ENCODE measurements at places on chromosomes 3 and 15.

GRCh38 chr3:122024800-122025199, 2.8 kb upstream of the ILDR1 start:
- no peak for DNase-seq

DNA sequence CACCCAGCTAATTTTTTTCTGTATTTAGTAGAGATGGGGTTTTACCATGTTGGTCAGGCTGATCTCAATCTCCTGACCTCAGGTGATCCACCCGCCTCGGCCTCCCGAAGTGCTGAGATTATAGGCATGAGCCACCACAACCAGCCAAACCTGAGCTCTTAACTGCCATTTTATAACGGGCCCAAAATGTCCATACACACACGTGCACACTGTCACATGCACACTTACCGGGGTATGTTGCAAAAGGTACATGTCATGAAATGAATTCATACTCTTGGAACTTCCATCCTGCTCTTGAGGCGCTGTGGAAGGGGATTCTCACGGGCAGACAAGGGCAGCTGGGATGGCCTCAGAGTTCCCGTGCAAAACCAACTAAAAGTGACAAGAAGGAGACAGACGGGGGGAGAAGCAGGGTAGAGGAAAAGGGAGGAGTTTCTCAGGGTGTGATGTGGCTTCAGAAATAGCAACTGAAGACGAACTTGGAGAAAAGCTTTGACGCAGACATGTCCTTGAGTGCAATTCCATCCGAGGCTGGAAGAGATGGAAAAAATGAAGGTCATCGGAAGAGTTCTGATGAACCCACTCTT, 110.9 kb downstream of the BDH1 start:
- no peak for DNase-seq

DNA sequence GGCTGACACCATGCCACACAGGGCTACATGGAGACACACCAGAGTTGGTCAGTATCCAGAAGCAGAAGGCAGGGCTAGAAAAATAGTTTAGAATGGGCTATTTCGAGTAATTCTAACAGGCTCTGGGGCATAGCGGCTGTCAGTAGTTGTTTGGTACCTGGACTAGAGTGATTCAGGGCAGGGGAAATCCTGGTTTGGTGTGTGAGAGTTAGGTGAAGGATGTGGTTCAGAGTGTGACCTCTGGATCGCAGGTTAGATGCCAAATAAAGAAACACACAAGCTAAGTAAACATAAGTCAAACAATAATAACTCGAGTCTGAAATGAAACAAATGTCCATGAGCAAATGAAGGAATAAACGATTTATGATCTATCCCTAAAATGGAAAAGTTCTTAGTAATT, 31.5 kb downstream of the CNTN3 start:
- no peak for DNase-seq

DNA sequence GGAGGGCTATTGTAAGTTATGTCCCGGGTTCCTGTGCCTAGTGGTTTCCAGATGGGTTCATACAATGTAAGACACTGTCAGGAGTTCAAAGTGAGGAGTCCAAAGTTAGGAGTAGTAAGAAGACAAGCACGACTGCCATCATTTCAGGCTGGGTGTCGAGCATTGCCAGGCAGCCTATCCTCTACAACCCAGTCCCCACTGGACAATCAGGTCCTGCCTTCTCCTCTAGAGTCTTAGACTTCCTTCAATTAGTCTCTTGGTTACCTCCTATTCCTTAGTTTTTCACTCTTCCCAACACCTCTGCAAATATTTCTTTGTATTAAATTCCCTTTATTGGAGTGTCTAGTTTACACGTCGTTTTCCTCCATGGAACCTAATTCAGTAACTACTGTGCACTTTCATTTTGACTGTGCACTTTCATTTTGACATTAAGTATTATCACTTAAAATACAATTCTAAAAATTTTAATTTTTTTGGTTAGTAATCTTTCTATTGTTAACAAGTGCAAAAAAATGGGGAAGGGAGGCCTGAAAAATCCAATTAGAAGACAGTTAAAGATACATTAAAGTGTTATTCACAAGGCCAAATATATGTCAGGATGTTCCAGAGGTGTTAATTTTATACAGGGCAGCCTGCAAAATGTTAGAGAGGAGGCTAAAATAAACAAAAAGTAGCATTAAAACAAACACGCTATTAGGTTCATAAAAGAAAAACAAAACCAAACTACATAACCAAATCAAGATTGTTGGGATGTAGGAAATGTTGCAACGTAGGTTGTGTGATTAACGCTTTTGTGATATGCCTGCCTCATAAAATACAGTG, 155.3 kb downstream of the TBL1XR1 start:
- DNase-seq: no peak

- no peak for DNase-seq
Observed at GRCh38 chr15:42804739-42805138, 67.8 kb upstream of the CDAN1 start.

DNA sequence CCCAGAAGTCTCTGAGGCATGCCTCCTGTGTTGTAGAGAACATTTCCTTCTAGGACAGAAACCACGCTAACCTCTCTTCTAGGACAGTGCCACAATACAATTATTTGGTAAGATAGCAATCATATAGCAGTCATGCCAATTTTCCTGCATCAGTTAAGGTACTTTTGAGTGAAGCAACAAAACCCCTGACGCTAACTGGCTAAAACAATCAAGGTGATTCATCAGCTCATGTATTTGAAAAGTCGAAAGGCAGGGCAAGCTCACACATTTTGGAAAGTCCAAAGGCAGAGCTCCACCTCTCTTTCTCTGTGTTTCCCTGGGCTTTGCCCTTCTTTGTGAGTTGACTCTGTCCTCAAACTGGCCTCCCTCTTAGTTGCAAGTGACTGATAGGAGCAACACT, 10.1 kb downstream of the TERC start:
- DNase-seq: no peak

DNA sequence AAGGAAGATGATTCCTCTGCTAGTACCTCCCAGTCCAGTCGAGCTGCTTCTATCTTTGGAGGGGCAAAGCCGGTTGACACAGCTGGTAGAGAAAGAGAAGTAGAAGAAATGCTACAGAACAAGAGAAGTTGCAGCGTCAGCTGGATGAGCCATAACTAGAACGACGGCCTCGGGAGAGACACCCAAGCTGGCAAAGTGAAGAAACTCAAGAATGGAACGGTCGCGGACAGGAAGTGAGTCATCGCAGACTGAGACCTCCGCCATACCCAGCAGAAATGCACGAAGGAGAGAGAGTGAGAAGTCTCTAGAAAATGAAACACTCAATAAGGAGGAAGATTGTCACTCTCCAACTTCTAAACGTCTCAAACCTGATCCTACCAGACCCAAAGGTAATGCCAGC, 19.0 kb upstream of the PARP14 start:
- no peak for DNase-seq
